T-helper 17 cell (primary cell): ENCODE measurements at places on chromosomes 5 and 9. TPM values are rescaled to one million over a fixed set of nuclear protein-coding genes. Genes with fewer than 3 reads are reported as not detected.

DNA sequence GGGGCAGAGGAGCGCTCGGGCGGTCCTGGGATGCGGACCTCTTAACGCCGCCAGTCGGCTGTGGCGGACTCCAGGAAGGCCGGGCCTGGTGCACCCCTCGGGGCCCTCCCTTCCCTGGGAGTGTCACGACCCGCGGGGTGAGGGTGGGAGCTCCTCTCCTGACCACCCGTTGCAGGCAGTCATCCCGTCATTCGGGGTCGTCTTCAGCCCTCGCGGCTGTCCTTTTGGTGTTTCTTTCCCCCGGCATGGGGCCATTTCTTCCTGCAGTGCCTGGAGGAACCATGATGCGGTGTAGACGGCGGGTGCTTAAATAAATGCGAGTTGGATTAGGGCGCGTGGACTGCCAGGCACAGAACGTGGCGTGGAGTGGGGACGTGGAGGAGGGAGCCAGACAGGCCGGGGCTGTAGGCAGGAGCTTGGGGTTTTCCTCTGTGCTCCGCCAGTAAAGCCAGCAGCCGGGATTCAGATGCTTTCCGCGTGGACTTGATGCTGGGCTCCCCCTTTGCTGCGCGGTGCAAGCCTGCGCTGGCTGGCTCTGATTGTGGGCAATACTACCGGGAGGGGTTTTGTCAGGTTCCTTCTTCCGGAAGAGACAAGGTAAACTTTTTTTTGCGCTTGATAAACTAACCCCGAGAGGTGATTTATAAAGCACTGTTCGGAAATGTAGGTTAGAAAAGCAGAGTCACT lies 868 bp downstream of the KDM4C start:
- peaks cover 32% of the 10 kb centered on the region for H3K4me1 ChIP-seq
- H3K27me3 ChIP-seq = no peaks in the 10 kb centered on the region
- H3K36me3 ChIP-seq = no peaks in the 10 kb centered on the region

DNA sequence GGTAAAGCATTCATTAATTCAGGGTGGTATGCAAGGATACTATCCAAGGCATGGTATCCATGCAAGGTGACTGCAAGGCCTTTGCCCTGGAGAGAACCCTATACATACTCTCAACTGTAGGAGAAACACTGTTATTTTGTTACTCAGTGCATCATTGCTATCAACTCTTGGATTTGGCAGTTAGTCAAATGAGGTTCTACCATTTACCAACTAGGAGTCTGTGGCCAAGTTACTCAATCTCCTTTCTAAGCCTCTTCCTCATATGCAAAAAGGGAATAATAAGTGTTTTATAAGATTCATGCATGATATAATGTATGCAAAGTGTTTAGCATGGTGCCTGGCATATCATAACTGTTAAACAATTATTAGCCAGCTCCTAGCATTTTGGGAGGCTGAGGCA lies 4.0 kb downstream of the PCDHGC3 start:
- H3K27me3 ChIP-seq = peaks cover 93% of the 10 kb centered on the region
- H3K4me3 ChIP-seq = no peak overlapping the region
- H3K36me3 ChIP-seq = peaks cover 2% of the 10 kb centered on the region
- peaks cover 18% of the 10 kb centered on the region for H3K4me1 ChIP-seq
- DNase-seq = no peak

The FANCG gene
- 18.8 TPM for total RNA-seq

The IFNA21 gene
- not detected for total RNA-seq

DNA sequence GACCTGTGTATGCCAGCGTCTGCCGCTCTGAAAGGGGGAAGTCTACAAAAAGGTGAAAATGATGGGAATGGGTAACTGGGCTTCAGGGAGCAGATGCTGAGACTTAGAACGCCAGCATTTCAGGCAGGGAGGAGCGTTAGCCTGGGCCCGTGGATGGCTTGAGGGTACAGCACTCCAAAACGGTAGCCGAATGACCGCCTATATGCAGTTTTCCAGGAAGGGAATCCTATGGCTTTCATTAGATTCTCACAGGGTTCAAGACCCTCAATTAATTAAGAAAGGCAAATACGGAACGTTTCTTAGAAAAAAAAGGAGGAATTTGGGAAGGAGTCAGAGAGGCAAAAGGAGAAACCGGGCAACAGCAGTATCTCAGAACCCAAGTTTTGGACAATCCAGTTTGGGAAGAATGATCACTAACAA lies 639 bp downstream of the AMACR start:
- H3K27ac ChIP-seq = peak overlapping the region; percentile 94
- no peaks in the 10 kb centered on the region for H3K27me3 ChIP-seq
- peaks cover 32% of the 10 kb centered on the region for H3K4me1 ChIP-seq
- peak overlapping the region; percentile 95 for H3K4me3 ChIP-seq

- DNase-seq = peak; percentile 82
- H3K27ac ChIP-seq = peak within 1 kb of the TSS; percentile 37
- no peaks in the 10 kb centered on the region for H3K27me3 ChIP-seq
- H3K36me3 ChIP-seq = no peaks in the 10 kb centered on the region
- H3K4me3 ChIP-seq = peak within 1 kb of the TSS; percentile 87
These were observed at the start of gene TBC1D9B for GRCh38 chr5:179907556-179908324. Gene TBC1D9B, minus strand, starts transcription at chr5:179907897. Its CDS starts 76 bp downstream, at chr5:179907821.

DNA sequence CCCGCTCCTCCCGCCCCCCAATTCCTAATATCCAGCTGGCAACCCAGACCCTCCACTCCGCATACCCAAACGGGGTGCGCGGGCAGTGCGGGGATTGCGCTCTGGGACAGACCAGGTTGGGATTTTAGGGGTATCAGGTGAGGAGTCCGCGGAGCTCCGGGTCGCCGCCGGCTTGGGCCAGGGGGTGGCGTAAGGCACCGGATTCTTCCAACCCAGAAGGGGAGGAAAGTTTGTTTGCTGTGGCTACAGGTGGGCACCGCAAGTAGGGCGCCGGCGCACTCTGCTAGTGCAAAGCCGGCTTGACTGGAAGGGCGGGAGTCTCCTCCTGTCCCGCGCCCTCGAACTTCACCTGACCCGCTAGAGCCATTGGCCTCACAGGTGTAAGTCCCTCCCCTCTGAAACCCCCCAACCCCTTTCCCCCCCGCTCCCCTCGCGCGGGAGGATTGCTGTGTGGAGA lies 709 bp downstream of the IQGAP2 start:
- H3K27me3 ChIP-seq = no peaks in the 10 kb centered on the region
- peak overlapping the region; percentile 98 for H3K4me3 ChIP-seq

- H3K4me1 ChIP-seq = peaks cover 21% of the 10 kb centered on the region
- no peak overlapping the region for H3K4me3 ChIP-seq
- DNase-seq = no peak
- H3K36me3 ChIP-seq = no peaks in the 10 kb centered on the region
These were observed 37.5 kb downstream of the CLINT1 start for GRCh38 chr5:157821405-157821804.

GRCh38 chr5:1406681-1407640 lies 38.3 kb downstream of the SLC6A3 start:
- peak; percentile 4 for DNase-seq
- H3K27ac ChIP-seq = no peak overlapping the region
- no peak overlapping the region for H3K4me3 ChIP-seq

DNA sequence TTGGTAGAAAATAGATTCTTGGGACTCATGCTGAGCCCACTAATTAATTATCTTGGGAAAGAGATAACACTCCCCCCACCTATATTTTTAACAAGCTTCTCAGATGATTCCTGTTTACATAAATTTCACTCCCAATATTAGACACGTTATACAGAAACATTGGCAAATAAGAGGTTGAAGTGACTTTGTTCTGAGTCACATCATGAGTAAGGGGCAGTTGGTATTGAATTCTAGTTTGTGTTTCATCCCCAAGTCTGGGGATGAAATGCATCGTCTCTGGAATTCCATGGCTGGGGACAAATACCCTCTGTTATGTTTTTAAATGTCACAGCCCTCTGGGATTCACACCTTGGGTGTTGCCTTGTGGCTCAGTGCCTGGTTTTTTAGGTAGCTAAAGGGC lies 41.0 kb downstream of the BASP1 start:
- no peak overlapping the region for H3K27ac ChIP-seq
- no peaks in the 10 kb centered on the region for H3K36me3 ChIP-seq
- DNase-seq = no peak
- no peaks in the 10 kb centered on the region for H3K27me3 ChIP-seq
- H3K4me3 ChIP-seq = no peak overlapping the region

GRCh38 chr9:124320062-124320973 lies 62.6 kb downstream of the NEK6 start:
- H3K36me3 ChIP-seq = peaks cover 2% of the 10 kb centered on the region
- H3K4me1 ChIP-seq = peaks cover 15% of the 10 kb centered on the region
- no peaks in the 10 kb centered on the region for H3K27me3 ChIP-seq
- H3K27ac ChIP-seq = peak overlapping the region; percentile 41

The IRX2 gene
- total RNA-seq = not detected

- H3K27ac ChIP-seq = no peak overlapping the region
- H3K4me3 ChIP-seq = no peak overlapping the region
- DNase-seq = no peak
These were observed 8.3 kb downstream of the CRB2 start for GRCh38 chr9:123364241-123364824.

DNA sequence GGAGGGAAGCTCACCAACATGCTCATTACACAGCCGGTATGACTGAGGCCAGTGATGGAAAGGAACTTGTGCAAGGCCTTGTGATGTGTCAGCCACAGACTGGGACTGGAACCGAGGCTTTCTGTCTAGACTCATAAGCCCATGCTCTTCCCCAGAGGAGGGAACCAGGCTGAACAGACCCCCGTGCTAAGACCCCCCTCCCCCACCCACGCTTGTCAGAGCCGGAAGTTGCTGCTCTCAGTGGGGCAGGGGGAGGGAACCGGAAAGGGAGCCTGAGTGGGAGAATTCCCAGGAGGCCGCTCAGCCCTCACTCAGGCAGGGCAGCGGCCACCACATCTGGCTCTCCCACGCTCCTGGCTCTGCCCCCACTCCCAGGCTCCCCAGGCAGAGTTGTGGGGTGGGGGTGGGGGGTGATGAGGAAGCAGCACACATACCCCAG lies 4.1 kb upstream of the PDGFRB start:
- H3K27me3 ChIP-seq = peaks cover 34% of the 10 kb centered on the region
- no peak overlapping the region for H3K27ac ChIP-seq
- no peak overlapping the region for H3K4me3 ChIP-seq
- DNase-seq = no peak
- H3K36me3 ChIP-seq = peaks cover 2% of the 10 kb centered on the region

DNA sequence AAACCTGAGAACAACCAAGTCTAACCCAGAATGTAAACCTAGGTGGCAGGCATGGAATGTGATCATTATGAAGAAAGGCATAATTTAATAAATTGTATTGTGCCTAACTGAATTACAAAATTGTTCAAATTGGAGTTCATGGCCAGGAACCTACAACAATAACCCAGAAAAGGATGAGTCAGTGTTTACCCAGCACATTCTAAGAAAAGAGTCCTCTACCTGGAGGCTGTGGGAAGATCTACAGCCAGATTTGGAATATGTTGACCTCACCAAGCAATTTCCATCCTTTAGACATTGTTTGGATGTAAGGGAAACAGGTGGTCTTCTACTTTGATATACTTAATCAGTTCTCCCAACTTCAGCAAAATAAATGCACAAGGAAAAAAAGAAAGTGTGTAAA lies 152.2 kb downstream of the TMEM161B start:
- no peaks in the 10 kb centered on the region for H3K36me3 ChIP-seq
- DNase-seq = no peak

DNA sequence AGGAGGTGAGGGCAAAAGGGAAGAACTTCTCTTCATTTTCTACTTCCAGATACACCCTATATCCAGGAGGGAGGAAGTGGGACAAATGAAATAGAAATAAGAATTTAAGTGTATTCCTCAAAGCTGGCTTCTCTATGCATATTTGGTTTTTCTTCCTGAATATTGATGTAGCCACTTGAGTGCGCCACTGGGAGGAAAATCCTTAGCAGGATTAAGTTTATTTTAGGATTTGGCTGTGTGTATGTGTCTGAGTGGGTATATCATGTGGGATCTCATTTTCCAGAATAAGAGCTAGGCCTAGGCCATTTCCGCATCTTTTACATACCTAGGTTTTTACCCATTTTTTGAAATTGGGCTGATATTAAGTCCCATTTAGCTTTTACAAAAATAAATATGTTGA lies 42.5 kb downstream of the MAP1B start:
- no peaks in the 10 kb centered on the region for H3K4me1 ChIP-seq
- no peaks in the 10 kb centered on the region for H3K36me3 ChIP-seq
- no peak overlapping the region for H3K4me3 ChIP-seq
- peaks cover 20% of the 10 kb centered on the region for H3K27me3 ChIP-seq
- no peak overlapping the region for H3K27ac ChIP-seq

- peak overlapping the region; percentile 96 for H3K27ac ChIP-seq
- H3K4me3 ChIP-seq = no peak overlapping the region
- no peaks in the 10 kb centered on the region for H3K27me3 ChIP-seq
- H3K36me3 ChIP-seq = no peaks in the 10 kb centered on the region
These were observed 1.4 kb upstream of the SPAAR start for GRCh38 chr9:35907711-35908503.

GRCh38 chr9:106745876-106746275 lies 117.1 kb upstream of the ZNF462 start:
- no peak overlapping the region for H3K27ac ChIP-seq
- H3K36me3 ChIP-seq = no peaks in the 10 kb centered on the region
- no peaks in the 10 kb centered on the region for H3K27me3 ChIP-seq
- H3K4me3 ChIP-seq = no peak overlapping the region
- no peaks in the 10 kb centered on the region for H3K4me1 ChIP-seq

GRCh38 chr9:32533336-32533735 lies 7.3 kb upstream of the RIGI start:
- H3K27ac ChIP-seq = peak overlapping the region; percentile 46
- peaks cover 7% of the 10 kb centered on the region for H3K36me3 ChIP-seq
- no peaks in the 10 kb centered on the region for H3K27me3 ChIP-seq
- peaks cover 11% of the 10 kb centered on the region for H3K4me1 ChIP-seq
- H3K4me3 ChIP-seq = no peak overlapping the region
- no peak for DNase-seq
